Stimulated activated CD4-positive, alpha-beta T cell treated with anti-CD3 and anti-CD28 coated beads, Interleukin-12 subunit alpha, Interleukin-12 subunit beta, amount 100 ng/mL, for 4 hours (primary cell): ENCODE measurements at places on chromosomes 5 and 9.

DNA sequence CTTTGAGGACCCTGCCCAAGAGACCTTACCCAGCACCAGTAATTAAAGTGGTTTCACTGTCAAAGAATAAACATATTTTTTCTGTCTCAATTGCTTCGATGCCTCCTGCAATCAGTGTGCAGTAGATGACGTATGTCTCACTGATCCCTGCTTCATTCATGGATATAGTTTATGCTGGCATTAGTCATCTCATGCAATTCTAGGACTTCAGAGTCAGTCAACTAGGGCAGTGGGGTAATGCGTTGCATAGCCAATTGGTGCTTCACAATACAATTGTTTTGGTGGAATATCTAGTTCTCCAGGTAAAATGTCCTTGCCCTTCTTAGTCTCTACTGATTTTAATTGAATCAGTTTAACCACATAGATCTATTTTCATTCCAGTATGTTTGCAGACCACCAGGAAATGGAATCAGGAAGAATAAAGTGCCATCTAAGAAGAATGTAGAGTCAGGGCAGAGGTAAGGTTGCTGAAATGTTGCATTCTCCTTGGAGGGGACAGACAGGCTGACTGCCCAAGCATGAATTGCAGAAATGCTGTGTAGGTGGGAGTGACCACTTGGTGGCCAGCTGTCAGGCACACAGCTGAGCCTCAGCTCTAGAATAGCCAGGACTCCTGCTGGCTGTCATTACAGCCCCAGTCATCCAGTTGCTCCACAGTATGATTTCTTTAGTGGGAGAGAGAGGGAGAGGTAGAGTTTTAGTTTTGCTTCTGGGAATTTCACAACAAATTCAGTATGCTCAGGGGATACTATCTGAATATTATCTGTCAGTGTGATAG lies 73.5 kb upstream of the MEGF10 start:
- no peak for DNase-seq

DNA sequence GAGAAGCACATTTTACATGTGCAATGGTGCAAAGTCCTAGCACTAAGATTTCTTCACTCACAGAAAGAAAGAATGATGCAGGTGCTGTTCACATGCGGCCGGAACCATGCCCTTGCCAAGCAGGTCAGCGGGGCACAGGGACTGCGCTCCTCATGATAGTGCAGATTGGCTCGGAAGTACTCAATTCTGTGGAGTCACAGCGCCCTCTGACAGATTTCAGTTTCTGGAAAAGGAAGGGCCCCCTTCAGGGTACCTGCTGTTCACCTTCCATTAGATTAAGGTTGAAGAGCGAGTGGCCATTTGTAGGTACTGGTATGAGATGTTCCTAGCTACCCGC lies 75.7 kb downstream of the TMC1 start:
- no peak for DNase-seq

- no peak for DNase-seq
Observed at GRCh38 chr5:128252756-128253155, 169.2 kb downstream of the SLC12A2 start.

DNA sequence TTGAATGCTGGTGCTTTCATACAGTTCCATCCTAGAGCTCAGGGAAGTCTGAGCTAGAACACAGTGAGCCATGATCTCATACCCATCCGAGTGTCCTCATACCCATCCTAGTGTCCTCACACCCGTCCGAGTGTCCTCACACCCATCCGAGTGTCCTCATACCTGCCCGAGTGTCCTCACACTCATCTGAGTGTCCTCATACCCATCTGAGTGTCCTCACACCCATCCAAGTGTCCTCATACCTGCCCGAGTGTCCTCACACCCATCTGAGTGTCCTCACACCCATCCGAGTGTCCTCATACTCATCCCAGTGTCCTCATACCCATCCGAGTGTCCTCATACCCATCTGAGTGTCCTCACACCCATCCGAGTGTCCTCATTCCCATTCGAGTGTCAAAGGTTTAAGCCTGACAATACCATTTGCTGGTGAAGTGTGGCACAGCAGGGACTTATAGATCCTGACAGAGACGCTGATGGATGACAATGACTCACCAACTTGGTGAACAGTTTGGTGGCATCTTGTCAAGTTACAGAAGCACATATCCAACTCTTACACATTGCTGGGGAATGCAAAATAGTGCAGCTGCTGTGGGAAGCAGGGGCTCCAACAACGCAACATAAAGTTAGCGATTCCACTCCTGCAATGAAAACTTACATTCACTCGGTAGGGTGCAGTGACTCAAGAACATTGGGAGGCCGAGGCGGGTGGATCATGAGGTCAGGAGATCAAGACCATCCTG lies 77.0 kb upstream of the COL5A1 start:
- no peak for DNase-seq

- DNase-seq, result no peak
Observed at GRCh38 chr5:82364497-82364896, 86.3 kb upstream of the RPS23 start.

DNA sequence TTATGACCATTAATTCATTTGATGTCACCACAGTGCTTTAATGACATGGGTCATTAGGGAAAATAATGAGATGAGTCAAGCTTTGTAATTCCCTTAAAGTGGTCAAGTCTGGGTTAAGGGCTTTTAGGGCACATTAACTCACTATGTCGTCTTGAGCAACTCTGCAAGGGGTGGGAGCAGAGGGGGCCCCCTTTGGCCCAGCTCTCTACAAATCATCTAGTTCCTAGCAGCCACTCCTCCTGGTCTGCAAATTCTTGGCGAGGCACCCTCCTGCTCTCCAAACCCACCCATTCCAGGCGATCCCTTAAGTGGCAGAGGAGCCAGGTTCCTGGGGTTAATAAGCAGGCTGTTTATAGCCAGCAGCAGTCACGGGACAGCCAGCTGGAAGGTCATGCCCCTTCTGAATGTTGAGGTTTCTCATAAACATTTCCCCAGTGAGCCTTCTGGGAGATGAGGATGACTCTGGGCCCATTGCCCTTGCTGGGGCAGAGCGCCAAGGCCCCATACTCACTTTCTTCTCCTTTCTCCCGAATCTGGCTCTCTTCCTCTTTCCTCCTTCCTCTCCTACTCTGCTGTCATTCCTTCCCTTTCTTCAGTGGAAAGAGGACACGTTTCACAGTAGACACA lies 14.3 kb upstream of the GPX3 start:
- DNase-seq, result no peak

DNA sequence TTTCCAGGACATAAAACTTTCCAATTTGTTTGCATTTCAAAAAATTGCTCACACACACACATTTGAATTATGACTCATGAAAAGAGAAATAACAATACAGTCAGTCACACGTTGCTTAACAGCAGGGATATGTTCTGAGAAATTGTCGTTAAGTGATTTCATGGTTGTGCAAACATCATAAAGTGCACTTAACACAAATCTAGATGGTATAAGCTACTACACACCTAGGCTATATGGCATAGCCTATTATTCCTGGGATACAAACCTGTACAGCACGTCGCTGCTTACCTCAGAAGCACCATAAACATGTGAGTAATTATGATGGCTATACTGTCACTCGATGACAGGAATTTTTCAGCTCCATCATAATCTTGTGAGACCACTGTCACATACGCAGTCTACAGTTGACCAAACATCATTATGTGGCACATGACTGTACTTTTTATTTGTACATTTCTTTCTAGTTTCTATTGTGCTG lies 378.2 kb downstream of the ACTL7B start:
- no peak for DNase-seq

GRCh38 chr5:136215812-136216211 lies 22.9 kb upstream of the SMIM32 start:
- DNase-seq, result no peak

DNA sequence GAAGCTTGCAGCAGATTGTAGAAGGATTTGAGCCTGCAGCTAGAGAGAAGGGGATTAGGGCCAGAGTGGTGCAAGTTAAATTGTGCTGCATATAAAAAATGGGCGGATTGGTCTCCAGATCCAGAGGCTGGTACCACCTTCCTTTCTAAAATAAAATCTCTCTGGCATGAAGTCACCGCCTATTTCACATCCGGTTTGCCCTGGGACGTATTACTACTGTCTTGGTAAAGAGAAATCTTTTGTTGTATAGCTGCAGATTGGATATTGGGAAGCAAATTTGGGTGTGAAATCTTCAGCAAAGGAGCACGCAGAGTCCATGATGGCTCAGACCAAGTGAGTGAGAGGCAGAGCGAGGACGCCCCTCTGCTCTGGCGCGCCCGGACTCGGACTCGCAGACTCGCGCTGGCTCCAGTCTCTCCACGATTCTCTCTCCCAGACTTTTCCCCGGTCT lies at the start of gene GABRA1:
TSS of gene GABRA1 (plus strand) at position 180 of the 451 bp plus-strand sequence. CDS start 2,691 bp downstream, outside the sequence.
- DNase-seq, result no peak

- no peak for DNase-seq
Observed at GRCh38 chr9:97617939-97618416, 15.2 kb downstream of the TSTD2 start.

DNA sequence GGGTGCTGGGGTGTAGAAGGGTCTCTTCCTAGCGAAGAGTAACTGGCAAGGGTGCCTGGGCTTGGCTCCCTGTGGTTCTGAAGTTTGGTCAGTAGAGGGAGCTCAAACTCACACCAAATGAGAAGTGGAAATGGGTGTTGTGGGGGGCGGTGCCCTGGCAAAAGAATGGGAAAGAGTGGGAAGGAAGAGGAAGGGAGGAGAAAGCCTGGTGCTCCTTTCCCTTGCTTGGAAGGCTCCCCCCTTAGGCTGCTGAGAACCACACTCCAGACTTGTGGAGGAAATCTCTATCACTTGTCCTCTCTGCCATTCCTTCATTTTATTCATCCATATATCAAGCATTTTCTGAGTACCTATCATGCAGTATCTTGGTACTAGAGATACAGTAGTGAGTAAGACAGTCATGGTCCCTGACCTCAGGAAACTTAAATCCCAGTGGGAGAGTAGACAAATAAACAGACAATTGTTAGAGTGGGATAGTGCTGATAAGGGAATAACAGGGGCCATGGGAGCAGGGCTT lies 13.0 kb downstream of the SLC4A9 start:
- DNase-seq, result peak; percentile 23

GRCh38 chr9:88748566-88749261 lies 213.7 kb downstream of the NXNL2 start:
- DNase-seq, result no peak

DNA sequence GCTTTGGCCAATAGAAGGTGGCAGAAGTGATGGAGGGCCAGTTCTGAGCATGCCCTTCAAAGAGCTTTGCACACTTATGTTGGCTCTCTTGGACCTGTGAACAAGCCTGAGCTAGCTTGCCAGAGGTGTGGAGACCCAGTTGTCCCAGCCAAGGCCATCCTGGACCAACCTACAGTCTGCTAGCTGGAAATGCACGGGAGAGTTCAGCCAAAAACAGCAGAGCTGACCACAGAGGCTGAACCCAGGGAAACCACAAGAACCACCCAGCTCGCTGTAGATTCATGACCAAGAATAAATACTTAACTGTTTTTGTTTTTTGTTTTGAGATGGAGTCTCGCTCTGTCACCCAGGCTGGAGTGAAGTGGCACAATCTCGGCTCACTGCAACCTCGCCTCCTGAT lies 65.4 kb upstream of the HAND1 start:
- no peak for DNase-seq

- DNase-seq, result no peak
Observed at GRCh38 chr5:135332519-135333150, 66.4 kb downstream of the MACROH2A1 start.

GRCh38 chr9:89718651-89719050 lies 113.8 kb downstream of the GADD45G start:
- DNase-seq, result no peak
